Hematopoietic multipotent progenitor cell treated with erythropoietin and hydrocortisone succinate and interleukin-3 and kit ligand, for 17 days (in vitro differentiated cells): ENCODE measurements at places on chromosomes 11 and 22.

- DNase-seq: no peak
These were observed 54.4 kb upstream of the DRD2 start for GRCh38 chr11:113529606-113530005.

DNA sequence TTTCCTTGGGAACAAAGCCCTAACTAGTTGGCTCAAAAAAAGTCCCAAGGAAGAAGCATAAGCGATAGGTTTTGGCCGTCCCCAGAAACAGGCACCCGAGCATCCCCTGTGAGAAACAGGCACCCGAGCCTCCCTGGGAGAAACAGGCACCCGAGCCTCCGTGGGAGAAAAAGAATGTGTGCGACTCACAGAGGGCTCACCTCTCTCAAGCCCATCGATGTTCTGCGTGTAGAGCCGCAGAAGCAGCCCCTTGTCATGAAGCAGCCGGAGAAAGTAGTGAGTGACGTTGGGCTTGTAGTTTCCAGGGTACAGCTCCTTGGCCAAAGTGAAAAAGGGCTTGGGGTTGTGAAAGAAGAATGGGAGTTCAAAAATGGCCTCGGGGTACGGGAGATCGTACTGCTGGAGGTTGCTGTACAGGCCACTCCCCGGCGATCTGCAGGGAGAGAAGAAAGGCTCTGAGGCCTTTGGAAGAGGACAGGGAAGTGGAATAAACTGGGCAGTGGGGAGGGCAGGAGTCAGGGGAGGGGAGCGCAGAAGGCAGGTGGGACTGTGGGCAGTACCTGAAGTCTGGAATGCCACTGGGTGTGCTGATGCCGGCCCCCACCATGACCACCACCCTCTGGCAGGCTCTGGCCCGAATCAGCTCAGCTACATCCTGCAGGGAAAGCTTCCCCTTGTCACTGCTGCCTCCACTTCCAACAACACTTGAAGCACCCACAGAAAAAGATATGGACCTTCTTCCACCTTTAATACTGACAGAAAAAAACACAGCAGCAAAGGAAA lies 3.2 kb downstream of the SIRT3 start:
- no peak for DNase-seq

DNA sequence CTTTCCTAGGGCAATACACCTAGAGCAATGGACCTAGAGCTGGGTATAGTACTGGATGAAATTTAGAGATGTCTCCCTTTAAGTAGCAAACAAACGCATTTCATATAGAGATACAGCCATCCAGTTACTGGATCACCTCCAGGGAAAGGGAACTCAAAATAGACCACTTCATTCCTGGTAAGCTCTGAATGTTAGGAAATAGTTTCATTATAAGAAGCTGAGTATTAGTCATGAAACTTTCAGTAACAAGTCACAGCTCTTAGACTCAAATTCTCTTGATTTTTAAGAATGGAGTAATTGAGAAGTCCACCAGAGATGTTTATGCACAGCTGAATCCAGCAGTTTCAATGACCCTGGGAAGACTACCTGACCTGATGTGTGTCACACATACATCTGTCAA lies 221.9 kb downstream of the FAM76B start:
- no peak for DNase-seq

DNA sequence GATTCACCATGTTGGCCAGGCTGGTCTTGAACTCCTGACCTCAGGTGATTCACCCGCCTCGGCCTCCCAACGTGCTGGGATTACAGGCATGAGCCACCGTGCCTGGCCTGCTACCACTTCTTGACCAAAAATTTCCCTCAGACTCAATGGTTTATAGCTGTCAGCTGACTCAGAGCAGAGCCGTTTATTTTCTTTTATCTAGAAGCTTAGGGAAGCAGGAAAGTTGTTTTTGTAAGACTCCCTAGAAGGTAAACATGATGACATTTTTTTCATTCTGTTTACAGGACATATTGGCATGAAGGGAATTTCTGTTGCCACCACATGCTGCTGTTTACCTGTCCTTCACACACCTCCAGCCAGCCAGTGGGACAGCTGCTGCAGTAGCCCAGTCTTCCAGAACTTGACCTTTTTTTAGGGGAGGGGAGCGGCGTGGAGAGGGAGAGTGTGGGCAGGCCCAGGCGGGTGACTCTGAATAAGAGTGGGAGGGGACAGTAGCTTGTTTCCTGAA lies 56.1 kb upstream of the PTPRJ start:
- DNase-seq: no peak

- no peak for DNase-seq
These were observed 1.0 kb upstream of the PRDM10 start for GRCh38 chr11:130003717-130004001.

DNA sequence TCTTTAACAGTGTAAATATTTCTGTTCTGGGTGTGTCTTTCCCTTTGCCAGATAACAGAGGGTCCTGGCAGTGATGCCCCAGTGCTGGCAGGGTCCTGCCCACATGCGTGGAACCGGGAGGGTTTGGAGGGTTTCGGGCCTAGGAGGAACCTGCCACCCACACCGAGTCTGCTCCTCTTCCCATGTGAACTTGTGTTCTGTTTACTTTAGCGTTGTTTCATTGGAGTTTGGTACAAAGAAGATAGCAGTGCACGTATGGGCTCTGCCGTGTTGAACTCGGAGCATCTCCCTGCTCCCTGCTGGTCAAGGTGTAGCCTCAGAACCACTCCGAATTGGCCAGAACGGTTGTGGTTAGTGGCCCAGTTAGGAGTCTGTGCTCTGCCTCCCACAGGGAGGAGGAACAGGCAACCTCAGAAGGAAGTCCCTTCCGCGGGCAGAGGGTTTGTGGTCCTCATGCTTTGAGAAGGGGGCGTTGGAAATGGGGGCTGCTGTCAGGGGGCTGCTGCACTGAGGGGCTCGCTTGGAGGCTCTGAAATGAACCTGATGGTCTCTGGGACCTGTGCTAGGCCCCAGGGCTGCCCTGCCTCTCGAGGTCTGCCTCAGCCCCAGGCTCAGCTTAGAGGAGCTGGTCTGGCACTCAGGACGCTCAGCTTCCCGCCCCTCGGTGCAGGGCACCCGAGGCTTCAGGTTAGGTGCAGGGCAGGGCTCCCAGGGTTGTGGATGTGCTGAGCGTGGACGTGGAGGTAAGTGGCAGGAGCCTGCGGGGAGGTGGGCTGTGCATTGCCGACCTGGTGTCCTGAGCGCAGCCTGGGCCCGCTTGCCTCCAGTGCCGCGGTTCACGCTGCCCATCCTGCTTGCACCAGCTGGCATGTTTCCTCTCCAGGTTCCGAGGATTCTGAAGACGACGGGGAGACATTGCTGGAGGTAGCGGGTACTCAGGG lies 10.4 kb downstream of the PHRF1 start:
- no peak for DNase-seq

DNA sequence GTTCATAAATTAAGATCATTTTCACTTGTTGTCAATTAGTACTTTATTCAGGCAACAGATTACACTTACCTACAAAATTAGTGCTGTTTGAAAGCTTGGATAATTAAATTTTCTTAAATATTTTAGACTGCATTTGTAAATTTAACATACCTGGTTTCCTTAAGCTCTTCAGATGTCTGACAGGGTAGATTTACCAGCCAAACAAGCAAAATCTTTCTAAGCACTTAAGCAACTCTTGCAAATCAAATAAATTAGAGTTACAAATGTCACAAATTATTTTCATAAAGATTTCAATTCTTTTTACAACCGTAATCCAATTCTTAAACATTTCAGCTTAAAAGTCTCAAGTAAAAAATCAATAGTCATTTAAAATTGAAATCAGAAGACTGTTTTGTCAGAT lies 129.8 kb downstream of the DBX1 start:
- no peak for DNase-seq

- no peak for DNase-seq
These were observed 972.8 kb downstream of the OPCML start for GRCh38 chr11:132559331-132560036.

- DNase-seq: no peak
These were observed 29.4 kb downstream of the DAGLA start for GRCh38 chr11:61709572-61709971.

DNA sequence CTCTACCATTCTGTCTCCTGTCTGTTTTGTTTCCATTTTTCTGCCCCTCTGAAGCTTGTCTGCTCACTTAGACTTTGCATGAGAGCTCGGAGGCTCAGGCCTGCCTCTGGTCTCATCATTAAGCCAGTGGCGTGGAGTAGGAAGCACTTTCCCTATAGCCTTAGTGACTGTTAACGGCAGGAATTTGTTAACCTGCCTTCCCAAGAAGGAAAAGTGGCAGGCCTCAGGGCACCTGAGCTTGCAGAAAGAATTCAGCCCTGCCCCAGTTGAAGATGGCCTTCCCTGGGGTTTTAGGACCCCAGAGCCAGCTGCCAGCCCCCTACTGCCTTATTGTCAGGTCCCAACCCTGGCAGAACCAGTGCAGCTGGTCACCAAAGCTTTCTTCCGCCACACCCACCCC lies 93.2 kb downstream of the PKNOX2 start:
- no peak for DNase-seq

GRCh38 chr11:12388939-12389670 lies 11.7 kb downstream of the PARVA start:
- DNase-seq: no peak

DNA sequence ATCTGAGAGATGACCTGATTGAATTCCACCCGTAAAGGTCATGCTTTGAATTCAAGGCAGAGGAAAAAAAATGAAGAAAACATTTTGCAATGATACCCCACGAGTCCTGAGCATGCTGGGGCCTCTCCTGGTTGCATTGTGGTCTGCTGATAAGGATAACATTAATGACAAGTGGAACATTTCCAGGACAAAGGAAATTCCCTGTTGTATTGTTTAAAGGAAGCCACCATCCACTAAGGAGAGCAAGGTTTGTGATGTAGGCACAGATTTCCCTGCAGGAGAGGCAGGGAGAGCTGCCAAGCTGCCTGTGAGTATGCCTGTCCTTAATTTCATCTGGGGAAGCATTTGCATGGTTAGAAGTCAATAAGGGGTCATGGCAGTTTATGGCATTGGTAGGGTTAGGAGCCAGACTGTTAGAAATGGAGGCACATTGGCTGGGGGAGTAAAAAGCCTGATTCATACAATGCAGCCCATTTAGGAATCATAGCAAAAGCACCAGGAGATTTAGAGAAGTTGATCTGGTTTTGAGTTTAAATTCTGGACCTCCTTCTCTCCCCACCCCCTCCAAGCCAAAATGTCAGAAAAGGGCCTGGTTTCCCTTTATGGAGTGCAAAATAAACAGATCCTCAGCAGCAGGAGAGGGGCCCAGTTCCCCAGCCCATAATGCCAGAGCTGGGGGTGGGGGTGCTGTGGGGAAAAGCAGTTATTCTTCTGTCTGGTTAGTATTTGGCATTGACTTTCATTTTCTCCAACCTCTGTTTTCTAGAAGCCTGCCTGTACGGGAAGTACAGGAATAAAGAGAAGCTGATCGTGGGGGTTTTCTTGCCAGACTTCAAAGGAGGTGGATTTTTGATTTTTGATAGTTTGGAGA lies 22.1 kb downstream of the FLI1 start:
- no peak for DNase-seq

- no peak for DNase-seq
These were observed 39.9 kb downstream of the OR2AT4 start for GRCh38 chr11:75056814-75057213.

DNA sequence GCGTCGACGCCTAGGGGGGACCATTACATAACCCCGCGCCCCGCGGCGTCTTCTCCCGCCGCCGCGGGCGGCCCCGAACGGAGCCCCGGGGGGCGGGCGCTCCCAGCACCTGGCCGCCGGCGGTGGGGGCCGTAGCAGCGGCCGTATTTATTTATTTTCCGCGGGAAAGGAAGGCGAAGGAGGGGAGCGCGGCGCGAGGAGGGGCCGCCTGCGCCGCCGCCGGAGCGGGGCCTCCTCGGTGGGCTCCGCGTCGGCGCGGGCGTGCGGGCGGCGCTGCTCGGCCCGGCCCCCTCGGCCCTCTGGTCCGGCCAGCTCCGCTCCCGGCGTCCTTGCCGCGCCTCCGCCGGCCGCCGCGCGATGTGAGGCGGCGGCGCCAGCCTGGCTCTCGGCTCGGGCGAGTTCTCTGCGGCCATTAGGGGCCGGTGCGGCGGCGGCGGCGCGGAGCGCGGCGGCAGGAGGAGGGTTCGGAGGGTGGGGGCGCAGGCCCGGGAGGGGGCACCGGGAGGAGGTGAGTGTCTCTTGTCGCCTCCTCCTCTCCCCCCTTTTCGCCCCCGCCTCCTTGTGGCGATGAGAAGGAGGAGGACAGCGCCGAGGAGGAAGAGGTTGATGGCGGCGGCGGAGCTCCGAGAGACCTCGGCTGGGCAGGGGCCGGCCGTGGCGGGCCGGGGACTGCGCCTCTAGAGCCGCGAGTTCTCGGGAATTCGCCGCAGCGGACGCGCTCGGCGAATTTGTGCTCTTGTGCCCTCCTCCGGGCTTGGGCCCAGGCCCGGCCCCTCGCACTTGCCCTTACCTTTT lies at the start of gene EP300:
TSS of gene EP300 (plus strand) at position 570 of the 795 bp plus-strand sequence. CDS start 413 bp downstream, outside the sequence.
- peak; percentile 87 for DNase-seq

- DNase-seq: no peak
These were observed 326.1 kb upstream of the ANO5 start for GRCh38 chr11:21866781-21867180.

GRCh38 chr22:38088629-38089473 lies 4.9 kb upstream of the SLC16A8 start:
- no peak for DNase-seq

- DNase-seq: no peak
These were observed 37.6 kb downstream of the CNTF start for GRCh38 chr11:58659910-58660570.

GRCh38 chr22:25080855-25081254 lies 118.8 kb upstream of the CRYBB3 start:
- no peak for DNase-seq

GRCh38 chr11:36014898-36015665 lies 71.2 kb downstream of the LDLRAD3 start:
- DNase-seq: no peak

DNA sequence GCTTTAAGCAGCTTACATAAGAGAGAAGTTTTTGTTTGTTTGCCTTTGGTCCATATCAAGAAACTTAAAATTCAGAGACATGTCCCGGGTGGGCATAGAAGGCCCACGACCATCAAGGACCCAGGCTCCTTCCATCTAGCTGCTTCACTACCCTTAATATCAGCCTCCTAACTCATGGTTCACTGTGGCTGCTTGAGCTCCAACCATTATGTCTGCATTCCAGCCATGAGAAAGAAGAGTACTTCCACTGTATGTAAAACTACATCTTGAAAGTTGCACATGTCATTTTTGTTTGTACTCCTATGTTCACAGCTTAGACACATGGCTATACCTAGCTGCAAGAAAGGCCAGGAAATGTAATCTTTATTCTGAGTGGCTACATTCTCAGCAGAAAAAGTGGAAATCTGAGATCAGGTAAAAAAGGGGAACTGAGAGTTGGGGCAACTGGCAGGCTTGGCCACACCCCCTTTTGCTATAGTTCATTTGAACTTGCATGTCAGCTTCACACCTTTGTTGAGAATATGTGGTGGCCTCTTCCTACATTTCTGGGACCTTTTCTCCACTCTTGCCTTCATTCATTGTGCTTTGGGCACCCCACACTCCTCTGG lies 81.3 kb upstream of the TP53I11 start:
- no peak for DNase-seq

GRCh38 chr22:36257308-36257707 lies 4.4 kb downstream of the APOL1 start:
- no peak for DNase-seq

DNA sequence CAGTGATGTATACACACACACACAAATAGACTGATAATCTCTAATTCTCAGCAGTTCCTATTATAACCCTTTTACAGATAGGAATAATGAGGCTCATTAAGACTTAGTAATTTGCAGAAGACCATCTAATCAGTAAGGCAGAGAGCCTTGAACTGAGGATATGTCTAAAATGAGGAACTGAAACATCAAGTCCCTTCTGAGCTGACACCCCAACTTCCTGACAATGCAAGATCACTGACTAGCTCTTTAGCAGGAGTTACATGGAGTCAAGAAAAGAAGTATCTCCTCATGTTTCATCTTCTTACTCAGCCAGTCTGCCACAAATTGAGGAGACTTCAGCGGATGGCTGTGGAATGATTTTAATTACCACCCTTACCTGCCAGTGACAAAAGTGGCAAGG lies 193.0 kb downstream of the MSANTD4 start:
- DNase-seq: no peak
